Activated CD4-positive, CD25-positive, alpha-beta regulatory T cell (primary cell): ENCODE measurements at places on chromosomes 16 and 17.

- no peak for DNase-seq
These were observed 15.1 kb downstream of the YWHAE start for GRCh38 chr17:1384905-1385435.

- DNase-seq = no peak
These were observed 73.6 kb downstream of the GPRC5B start for GRCh38 chr16:19810817-19811731.

- no peak for DNase-seq
These were observed 135.0 kb downstream of the COPRS start for GRCh38 chr17:31724026-31724425.

DNA sequence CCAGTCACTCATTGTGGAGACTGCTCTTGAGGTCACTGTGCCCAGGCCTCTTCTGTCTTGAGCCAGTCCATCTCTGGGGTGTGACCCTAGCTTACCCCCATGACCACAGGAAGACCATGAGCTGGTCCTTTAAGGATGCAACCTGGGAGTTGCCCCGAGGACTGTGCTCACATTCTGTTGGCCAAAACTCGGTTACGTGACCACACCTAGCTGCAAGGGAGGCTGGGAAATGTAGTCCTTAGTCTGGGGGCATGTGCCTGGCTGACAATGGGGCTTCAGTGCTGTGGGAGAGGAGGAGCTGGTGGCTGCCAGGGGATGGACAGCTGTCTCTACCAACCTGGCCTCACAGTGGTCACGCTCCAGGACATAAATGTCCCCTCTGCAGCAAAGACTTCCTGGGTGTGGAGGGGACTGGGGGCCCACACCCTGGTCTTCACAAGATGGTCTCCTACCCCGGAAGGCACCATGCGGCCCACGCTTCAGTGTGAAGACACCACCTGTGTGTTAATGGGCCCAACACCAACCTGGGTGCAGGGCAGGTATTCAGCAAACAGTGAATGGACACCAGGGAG is 55.4 kb downstream of the JPH3 start:
- DNase-seq = no peak

DNA sequence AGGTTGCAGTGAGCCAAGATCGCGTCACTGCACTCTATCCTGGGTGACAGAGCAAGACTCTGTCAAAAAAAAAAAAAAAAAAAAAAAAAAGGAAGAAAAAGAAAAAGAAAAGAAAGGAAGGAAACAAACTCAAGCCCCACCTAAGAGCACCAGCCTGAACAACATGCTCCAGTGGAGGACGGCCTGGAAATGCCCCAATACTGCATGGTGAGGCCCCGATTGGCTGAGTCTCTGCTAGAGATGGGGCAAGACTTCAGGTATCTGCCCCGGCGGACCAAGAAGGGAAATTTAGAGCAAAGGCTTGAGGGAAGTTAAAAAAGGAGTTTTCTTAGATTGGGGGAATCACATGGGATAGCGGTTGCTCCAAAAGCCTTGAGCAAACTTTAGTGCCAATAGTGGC is 10.4 kb upstream of the ZNF652 start:
- no peak for DNase-seq

DNA sequence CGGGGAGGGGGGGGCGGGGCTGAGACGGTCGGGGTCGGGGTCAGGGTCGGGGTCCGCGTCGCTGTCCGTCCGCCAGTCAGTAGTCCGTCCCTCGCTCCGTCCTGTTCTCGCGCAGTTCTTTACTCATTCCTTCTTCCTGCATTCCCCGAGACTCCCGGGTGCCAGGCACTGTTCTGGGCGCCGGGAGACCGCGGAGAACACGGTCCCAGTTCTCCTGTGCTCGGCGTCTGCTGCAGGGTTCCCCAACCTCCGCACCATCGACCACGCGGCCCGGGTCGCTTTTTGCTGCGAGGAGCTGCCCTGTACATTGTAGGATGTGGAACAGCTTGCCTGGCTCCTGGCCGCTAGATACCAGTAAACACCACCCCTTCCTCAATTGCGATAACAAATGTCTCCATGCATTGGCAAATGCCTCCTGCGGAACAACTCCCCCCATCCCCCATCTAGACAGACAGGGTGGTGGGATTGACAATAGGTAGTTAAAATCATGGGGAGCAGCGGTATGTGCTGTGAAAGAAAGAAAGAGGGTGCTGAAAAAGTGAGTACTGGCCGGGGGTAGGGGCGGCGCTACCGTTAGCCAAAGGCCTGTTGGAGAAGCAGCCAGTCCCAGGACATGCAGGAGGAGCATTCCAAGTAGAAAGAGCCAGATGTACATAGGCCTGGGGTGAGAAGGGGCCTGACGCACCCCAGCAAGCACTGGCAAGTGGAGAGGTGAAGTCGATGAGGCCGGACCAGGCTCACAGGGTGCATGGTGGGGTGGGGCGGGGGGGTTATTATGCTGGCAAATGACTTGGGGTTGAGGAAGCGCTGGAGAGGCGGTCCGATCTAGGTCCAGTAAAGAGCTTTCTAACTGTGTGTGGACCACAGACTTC is 631 bp downstream of the TRAF7 start:
- no peak for DNase-seq

- no peak for DNase-seq
These were observed 78.3 kb upstream of the CIBAR2 start for GRCh38 chr16:85190572-85190971.

GRCh38 chr17:37787055-37787757 is 42.3 kb upstream of the HNF1B start:
- no peak for DNase-seq

DNA sequence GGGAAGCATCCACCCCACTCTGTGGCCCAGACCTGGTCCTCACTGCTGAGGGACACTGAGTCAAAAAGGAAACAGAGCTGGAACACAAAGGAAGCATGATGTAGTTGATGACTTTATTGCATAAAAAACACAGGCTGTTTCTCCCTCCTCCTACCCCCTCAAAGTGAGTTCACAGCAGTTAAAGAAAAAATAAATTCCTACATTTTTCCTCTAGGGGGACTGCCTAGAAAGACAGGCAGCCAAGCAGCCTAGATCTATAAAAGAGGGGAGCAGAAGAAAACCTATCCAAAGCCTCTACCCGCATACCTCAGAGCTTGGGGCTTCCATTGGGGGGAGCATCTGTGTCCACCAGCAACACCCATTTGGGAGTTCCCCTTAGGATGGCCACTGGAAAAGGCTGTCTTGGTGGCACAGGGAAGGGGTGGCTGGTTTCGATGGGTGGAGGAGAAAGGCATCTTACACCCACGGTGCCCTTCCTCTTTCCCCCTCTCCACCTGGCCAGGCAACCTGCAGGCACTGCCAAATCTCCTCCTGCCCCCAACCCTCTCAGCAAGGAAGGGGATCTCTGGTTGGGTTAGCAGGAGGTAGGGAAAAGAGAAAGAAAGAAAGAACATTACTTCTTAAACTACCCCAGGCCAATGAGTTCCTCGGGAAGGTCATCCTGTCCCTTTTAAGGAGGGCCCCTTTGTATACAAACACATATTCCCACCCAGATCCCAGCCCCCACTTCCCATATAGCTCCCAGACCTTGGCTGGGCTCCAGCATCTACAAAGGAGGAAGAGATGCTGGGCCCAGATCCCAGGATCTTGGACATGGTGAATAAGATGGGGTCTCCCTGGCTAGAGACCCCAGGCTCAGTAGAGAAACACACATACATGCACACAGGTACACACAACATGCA is 4.0 kb upstream of the SCRN2 start:
- DNase-seq = no peak

- no peak for DNase-seq
These were observed 34.1 kb downstream of the EEF2K start for GRCh38 chr16:22240023-22240710.

DNA sequence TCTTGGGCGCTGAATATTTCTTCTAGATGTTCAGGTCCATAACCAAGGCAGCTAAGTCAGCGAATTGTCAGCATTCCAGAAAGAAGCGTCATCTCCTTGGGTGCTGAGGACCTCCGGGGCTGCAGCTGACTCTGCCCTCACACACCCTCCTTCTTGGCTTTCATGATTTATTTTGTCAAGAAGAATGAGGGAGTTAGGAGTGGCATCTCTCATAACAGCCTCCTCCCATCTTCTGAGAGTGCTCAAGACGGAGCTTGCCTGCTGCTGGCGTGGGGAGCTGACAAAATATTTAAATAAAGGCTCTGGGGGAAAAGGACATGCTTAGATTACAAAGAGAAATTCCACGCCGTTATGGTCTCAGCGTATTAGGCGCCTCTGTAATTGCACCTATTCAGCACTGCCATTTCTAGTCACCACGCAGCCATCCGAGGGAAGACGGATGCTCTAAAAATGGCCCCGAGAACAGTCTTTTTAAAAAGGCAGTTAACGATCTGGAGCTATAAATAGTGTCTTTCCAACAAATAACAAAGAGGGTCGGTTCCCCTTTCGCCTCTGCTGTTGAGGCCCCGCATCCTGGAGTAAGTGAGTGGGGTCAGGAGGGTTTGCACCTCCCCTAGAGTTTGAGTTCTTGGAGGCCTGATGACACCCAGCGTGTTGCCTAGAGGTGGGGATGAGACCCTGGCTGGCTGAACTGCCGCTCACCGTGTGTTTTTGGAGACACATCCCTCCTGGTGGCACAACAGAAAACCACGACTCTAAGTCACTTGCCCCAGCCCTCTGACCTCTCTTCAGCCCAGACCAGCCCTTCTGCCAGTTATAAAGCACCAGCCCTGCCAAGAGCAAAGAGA is 187.0 kb downstream of the CCDC182 start:
- no peak for DNase-seq

DNA sequence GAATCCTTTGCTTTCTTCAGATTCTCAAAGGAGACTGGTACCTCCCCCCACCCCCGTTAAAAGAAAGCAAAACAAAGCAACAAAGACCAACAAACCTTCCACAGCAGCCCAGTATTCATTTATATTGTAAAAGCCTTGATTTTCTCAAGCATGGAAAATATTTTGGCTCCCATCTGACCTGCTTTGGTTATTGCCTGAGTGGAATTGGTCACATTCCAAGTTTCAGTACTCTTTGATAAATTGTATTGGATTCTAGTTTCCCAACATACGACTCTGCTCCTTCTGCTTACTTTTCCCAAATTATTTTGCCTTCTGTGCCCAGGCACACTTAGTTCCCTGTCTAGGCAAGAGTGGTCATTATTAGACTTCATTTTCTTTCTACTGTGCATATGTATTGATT is 1.3 kb downstream of the ABCC11 start:
- DNase-seq = no peak

- peak; percentile 55 for DNase-seq
These were observed 19.5 kb downstream of the SIAH1 start for GRCh38 chr16:48365601-48366164.

GRCh38 chr17:2020721-2021120 is 4.4 kb downstream of the RTN4RL1 start:
- DNase-seq = no peak

GRCh38 chr16:73034374-73034773 is 13.6 kb downstream of the ZFHX3 start:
- no peak for DNase-seq

GRCh38 chr17:48025904-48026501 is 11.6 kb downstream of the COPZ2 start:
- DNase-seq = no peak

- DNase-seq = no peak
These were observed 5.1 kb downstream of the ITGA2B start for GRCh38 chr17:44384281-44384822.

GRCh38 chr16:5633845-5634440 is 536.3 kb upstream of the EEF2KMT start:
- DNase-seq = no peak
